ENCODE measurements at places on chromosomes 1 and 21.

DNA sequence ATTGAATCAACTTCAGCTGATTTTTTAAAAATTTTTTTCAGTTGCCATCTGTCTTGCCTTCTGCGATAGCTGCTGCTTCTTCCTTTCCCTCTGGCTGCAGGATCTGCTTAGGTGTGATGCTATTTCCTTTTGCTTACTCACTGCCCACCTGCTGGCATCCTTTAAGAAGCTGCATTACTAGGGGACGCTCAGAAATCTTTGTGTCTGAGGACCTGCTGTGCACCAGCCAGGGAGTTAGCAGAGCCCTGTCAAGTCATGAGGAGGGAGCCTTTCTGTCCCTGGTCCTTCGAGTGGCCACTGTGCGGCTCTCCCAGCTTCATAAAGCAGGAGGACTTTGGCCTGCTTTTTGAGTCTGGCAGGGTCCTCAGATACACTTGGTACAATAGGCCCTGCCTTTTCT lies 327.8 kb downstream of the USH2A start:
- no peak for DNase-seq

- DNase-seq = no peak
These were observed 245.5 kb downstream of the MRPL39 start for GRCh38 chr21:25361765-25362164.

DNA sequence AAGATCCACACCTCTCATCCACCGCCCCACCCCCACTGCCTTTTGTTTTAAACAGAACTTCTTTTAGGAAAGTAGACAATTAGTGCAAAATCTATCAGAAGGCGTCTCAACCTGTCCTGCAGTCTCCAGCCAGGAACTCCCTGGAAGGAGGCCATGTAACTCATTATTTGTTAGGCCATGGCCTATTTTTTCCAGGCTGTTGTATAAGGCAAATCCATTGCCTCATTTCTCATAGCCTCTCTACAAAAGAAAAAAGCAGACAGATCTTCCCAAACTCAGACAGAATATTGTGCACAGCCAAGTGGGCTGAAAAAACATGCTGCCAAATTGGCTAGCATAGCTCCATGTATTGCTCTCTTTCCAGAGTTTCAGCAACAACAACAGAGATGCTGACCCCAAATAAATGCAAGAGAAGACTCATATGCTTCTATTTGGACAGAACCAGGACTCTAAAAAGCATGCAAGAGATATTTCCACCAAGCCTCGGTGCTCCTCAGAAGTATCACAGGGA lies 770.7 kb upstream of the CXADR start:
- DNase-seq = no peak

DNA sequence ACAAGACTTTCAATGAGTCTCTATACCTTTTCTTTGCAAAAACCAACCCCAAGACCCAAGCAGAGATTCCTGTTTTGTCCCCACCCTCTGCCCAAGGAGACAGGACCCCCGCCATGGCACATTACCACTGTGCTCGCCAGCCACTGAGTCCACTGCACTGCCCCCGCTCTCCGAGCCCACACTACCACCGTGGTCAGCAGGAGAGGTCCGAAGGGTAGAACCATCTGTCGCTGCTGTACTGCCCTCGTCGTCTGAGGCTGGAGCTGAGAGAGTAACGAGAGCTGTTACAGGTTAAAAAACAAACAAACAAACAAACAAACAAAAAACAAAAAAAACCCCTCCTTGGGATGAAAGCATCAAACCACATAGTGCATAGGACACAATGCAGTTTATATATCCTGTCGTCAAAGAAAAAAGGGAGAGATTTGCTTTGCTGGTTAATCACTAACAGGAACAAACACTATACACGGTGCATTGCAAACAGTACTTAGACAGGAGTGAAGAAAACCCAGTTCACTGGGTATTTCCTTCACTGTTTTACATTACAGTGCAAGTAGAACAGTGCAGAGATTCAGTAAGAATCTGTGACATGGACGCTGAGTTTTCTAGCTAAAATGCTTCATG lies 71.0 kb downstream of the UBR4 start:
- no peak for DNase-seq

DNA sequence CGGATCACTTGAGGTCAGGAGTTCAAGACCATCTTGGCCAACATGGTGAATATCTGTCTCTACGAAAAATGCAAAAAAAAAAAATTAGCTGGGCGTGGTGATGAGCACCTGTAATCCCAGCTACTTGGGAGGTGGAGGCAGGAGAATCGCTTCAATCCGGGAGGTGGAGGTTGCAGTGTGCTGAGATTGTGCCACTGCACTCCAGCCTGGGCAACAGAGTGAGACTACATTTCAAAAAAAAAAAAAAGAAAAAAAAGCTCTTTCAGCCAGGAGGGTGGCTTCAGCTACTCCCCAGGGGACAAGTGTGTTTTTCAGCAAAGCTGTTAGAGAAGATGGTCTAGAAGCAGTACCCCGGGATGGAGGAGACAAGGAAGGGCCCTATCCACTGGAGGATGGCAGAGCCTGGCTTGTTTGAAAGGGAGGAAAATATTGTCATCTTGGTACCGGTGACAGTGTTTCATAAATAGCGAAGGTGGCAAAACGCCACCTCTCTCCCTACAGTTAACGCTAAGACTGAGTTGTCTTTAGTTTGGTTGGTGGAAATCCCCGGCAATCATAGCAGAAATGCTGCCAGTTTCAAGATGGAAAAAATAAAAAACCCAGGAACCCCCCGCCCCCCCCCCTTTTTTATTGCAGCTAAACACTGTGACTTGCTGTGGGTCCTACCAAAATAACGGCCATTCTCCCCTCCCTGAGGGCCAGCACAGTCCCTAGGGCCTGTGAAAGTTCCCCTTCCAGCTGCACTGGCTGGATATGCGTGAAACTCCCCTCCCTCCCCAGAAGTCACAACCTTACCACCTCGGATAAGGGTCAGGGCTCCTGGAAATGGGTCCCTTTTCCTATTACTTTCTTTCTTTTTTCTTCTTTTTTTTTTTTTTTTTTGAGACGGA lies 3.5 kb downstream of the PIK3CD start:
- no peak for DNase-seq

- peak; percentile 97 for DNase-seq
These were observed 54.4 kb upstream of the BCL10 start for GRCh38 chr1:85330711-85331290.

DNA sequence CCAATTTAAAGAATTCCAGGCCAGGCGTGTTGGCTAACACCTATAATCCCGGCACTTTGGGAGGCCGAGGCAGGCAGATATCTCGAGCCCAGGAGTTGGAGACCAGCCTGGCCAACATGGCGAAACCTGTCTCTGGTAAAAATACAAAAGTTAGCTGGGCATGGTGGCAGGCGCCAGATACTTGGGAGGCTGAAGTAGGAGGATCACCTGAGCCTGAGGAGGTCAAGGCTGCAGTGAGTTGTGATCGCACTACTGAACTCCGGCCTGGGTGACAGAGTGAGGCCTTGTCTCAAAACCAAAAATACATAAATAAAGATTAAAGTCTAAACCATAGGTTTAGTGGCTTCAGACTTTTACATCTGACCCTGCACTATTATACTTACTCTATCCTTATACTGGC lies 32.4 kb downstream of the BTG3 start:
- no peak for DNase-seq

DNA sequence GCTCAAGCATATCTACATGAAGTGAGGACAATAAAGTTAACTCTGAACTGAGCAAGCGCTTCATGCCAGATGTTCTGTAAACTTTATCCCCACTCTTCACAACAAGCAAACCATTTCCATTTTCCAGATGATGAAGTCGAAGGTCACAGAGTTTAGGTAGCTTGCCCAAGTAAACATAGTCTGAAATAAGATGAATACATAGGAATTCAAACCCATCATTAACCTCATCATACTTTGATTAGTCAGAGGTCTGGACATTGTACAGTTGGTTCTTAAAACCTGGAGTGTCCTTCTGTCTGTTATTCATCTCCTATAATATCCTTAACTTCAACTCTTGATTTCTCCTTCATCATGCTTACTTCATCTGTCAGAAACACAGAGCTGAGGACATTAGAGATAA lies 180.3 kb upstream of the C8B start:
- DNase-seq = no peak

DNA sequence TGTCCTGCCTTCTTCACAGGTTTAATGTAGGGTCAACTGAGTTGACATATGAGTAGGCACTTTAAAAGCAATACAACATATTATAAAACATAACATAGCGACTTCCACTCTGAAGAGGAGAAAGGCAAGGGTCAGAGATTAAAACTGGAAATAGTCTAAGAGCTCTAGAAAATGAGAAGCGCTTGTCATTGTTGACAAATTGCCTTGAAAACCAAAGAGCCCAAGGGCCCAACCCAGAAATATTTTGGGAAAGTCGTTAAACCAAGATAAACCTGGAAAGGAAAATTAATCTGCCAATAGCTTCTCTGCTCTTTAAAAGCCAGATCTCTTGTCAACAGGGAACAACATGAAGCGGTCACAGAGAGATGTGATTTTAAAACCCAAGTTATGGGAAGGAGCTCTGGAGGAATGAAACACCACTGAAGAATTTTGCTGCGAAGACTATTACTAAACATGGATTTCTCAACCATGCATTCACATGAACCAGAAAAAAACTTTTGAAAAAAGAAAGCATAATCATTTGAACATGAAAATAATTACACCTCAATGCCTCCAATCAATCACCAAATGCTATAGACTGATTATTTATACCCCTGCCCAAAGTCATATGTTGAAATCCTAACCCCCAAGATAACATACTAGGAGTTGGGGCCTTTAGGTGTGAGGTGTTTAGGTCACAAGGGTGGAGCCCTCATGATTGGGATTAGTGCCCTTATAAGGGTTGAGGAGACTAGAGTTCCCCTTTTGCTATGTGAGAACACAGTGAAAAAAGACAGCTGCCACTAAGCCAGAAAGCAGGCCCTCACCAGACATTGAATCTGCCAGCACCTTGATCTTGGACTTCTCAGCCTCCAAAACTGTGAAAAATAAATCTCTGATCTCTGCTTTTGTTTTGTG lies 33.0 kb upstream of the MTF1 start:
- peak; percentile 14 for DNase-seq

- no peak for DNase-seq
These were observed 307.7 kb downstream of the USP25 start for GRCh38 chr21:16037421-16037955.

DNA sequence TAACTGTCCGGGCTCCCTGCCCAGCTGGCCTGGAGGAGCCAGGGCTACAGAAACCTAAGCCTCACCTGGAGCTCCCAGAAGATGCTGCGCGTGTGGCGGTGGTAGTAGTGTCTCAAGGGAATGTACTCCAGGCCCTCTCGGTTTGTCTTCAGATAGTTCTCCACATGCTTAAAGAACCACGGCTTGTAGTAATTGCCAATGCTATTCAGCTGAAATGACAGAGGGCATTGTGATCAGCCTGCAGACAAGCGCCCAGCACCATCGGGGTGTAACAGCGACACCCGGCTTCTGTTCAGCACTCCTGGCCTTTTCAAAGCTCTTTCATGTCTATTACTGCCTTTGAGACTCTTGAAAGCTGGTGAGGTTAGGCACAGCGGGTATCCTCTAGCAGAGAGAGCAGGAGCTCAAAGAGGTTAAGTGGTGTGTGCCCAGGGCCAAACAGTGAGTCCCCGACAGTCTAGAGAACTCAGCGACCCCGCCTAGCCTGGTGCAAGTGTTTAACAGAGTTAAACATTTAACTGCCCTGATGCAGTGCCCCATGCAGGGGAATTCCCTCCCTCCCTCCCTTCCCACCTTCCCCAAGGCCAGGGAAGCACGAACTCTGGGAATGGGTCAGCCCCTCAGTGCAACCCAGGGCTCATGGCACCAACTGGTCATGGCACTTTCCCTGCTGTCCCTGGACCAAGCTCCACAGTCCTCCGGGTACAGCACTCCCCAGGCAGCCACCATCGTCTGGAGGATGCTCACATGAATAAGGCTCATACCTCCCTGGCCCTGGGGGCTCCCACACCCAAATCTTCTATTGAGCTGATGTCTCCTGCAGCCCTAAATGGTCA lies 21.5 kb downstream of the DHCR24 start:
- no peak for DNase-seq

- no peak for DNase-seq
These were observed 41.3 kb downstream of the GPR161 start for GRCh38 chr1:168095476-168095875.

- DNase-seq = no peak
These were observed 45.5 kb downstream of the GNG12 start for GRCh38 chr1:67787746-67788145.

DNA sequence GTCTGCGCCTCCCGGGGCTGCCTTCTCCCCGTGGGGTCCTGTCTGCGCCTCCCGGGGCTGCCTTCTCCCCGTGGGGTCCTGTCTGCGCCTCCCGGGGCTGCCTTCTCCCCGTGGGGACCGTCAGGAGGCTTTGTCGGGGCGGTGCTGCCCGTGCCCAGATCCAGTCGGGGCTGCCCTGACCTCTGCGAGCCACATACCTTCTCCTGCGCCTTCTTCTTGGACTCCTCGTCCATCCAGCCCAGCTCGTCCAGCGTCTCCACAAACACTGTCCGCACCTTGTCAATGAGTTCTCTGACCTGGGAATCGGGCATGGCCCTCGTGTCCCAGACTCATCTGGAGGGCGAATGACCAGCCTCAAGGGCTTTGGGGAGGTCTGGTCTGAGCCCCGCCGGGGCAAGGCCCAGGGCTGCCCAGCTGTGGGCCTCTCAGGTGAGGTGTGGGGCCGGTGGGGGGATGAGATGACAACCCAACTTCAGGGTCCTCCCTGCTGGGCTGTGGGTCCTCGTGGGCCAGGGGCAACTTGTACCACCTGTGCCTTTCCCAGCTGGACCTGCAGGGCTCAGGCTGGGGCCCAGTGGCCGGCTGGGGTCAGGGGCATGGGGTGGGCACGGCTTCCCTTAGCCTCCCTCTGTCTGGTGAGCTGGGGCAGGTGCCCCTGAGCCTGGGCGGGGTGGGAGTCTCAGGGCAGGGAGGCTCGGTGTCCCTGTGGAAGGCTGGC lies 9.4 kb downstream of the PRXL2B start:
- DNase-seq = no peak

All from brain microvascular endothelial cell (primary cell).